ENCODE measurements at places on chromosomes 5 and 9. TPM values are rescaled to one million over a fixed set of nuclear protein-coding genes. Genes with fewer than 3 reads are reported as not detected.

Gene EIF4EBP3
- 15.1 TPM for total RNA-seq

Gene LRRC70
- total RNA-seq: 7.3 TPM

Gene AQP3
- total RNA-seq: 99.8 TPM

Gene CDKN2A
- 0.89 TPM for total RNA-seq

Gene TLX3
- not detected for total RNA-seq

Gene CNTNAP3
- total RNA-seq: not detected

Gene LSM11
- total RNA-seq: 0.70 TPM

Gene SV2C
- total RNA-seq: 0.03 TPM

DNA sequence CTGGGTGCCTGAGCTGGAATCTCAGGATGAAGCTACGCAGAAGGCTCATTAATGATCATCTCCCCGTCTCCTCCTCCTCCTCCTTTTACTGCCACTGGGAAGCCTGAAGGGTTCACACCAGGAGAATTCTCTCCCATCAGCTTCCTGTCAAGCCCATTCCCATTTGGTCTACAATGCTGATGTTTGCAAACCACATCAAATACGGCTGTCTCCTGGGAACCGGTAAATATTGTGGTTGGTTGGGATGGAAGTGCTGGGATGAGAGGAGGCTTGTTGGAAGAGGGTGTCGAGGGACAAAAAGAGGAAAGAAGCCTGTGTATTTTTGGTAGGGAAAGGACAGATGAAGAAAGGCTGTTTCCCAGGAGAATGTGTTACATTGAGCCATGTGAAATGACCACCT, 13.2 kb upstream of the S1PR3 start:
- no peak for DNase-seq

GRCh38 chr5:132776938-132777208, 166 bp downstream of the SEPTIN8 start:
- DNase-seq: no peak

GRCh38 chr9:117720555-117720954, 16.4 kb downstream of the TLR4 start:
- DNase-seq: no peak

GRCh38 chr5:1514027-1514818, 9.5 kb downstream of the LPCAT1 start:
- no peak for DNase-seq

- no peak for DNase-seq
These were observed 52.1 kb downstream of the EPB41L4A start for GRCh38 chr5:112366987-112367386.

- no peak for DNase-seq
These were observed 24.9 kb upstream of the CRHBP start for GRCh38 chr5:76927961-76928360.

DNA sequence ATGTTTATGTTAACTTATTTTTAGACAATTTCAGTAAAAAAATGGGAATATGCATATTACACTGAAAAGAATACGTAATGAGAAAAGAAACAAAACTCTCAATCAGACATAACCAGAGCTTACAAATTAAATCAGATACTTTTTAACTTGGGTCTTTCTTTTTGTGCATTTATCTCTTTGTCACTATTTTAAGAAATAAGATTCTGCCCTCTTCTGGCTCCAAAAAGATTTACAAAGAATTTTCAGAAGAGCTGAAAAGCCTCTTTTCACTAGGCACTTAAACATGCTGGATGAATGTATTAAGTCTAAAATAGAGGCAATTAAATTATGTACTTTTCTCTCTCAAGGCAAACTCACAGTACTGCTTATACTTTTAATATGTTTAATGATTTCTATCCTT, 55.5 kb downstream of the CEP120 start:
- DNase-seq: no peak

GRCh38 chr9:94805051-94805489, 78.6 kb downstream of the AOPEP start:
- DNase-seq: no peak

DNA sequence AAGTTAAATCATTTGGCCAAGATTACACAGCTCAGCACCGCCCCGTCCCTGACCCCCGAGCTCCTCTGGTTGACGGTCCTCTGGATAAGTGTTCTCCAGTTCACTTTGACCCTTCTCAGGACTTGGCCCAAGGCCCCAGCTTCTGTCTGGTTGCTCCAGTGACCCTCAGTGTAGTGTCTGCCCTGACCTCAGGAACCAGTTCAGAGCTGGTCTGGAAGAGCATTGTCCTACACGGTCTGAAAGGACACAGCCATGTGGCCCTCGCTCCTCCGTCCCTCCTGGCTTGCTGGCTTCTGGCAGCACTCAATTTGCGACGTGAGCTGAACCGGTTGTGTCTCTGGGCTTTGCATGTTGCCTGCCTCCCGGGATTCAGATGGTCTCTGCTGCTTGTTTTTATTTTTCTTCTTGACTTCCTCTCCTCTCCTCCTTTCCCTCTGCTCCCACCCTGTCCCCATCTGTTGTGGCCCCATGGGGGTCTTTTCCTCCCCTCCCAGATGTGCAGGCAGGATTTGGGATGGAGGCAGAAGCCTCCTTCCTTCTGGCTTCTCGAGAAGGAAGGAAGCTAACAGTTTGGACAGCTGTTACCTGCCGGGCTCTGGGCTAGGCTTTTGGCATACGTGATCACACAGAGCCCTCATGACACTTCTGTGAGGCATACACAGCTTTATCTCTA, 72.0 kb downstream of the PPARGC1B start:
- no peak for DNase-seq

- DNase-seq: no peak
These were observed 628.2 kb upstream of the KLF4 start for GRCh38 chr9:108117795-108118194.

DNA sequence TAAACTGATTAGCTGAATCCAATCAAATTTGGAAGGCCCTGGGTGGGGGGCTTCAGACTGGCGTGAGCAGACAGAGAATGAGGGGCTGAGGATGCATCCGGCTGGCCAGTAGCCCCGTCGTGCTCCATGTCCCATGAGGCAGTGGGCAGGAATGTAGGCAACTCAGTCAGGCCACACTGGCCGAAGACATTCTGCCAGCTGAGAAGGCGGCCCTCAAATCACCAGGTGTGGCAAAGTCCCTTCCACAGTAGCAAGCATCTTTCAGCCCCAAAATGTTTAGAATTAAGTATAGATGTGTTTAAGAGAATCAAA, 25.7 kb upstream of the LAMC3 start:
- DNase-seq: no peak

DNA sequence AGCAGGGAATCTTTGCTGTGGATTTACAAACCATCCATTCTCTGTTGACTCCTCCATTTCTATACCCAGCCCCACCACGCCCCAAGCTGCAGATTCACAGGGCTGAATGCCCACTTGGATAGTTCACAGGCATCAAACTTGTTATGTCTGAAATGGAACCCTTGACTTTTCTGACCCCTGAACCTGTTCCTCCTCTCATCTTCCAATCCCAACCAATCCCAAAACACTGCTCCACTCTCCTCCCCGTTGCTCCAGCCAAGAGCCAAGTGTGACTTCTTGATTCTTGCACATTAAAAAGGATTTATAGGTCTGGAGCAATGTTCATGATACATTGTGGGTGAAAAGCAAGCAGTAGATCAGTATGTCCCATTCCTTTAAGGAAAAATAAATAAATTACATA, 145.6 kb downstream of the DAB2IP start:
- DNase-seq: no peak

DNA sequence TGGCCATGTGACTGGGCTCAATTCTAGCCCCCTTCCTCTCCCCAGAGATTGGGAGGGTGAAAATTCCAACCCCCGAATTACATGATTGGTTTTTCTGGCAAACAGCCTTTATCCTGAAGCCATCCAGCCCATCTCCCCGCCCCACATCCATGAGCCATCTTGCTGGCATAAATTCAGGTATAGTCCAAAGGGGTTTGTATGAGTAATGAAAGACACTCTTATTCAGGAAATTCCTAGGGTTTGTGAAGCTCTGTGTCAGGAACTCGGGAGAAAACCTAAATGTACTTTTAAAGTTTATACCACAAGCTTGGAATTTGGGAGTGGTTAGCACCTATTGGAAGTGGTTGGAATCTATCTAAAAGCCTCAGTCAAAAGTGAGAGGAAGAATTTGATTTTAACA, 80.6 kb upstream of the SIMC1 start:
- DNase-seq: no peak

DNA sequence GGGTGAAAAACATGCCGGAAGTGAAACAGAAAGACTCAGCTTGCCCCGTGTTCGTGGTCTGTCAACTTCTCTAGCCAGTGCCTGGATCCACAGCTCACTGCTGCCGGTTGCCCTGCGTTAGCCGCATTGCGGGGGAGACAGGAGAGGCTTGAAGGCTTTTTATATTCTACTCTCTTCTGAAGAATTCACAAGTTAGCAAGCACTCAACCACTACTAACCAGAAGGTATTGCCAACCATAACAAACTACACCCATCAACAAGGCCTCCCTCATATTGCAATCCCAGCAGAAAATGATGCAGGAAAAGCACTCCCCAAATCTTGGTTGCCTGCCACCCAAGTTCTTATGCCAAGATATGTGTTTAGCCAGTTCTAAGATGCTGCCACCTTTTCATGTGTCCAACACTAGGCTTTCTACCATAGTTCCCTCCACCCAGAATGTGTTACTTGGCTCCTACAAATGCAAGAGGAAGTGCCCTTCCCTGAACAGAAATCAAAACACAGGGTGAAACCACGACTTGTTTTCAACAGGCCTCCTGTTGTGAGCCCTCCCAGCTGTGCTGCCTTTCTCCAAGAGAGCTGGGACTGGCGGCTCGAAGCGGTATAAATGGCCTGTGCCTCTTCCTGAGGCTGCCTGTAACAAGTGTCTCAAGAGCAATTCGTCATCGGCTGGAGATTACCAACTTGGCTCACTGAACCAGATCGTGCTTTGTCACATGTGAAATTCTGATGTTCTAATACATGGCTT, 129.0 kb downstream of the SNX18 start:
- DNase-seq: peak; percentile 18

DNA sequence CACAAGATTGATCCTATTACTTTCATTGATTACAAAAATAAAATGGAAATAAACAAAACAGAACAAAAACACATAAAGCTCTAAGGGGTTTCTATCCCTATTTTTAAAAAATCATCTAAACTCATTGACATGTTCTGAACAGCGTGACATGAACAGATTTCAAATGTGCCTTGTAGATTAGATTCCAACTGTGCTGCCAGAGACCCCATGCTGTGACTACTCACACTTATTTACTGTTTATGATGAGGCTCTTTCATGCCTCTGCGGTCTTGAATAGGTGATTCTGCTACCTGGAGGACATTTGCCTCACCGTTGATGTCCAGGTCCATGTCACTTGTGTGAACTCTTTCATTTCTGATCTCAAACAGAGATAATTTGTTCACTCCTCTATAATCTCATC, 990.2 kb downstream of the CDH12 start:
- DNase-seq: no peak

GRCh38 chr9:81886665-81887064, 41.6 kb upstream of the SPATA31D4 start:
- no peak for DNase-seq

DNA sequence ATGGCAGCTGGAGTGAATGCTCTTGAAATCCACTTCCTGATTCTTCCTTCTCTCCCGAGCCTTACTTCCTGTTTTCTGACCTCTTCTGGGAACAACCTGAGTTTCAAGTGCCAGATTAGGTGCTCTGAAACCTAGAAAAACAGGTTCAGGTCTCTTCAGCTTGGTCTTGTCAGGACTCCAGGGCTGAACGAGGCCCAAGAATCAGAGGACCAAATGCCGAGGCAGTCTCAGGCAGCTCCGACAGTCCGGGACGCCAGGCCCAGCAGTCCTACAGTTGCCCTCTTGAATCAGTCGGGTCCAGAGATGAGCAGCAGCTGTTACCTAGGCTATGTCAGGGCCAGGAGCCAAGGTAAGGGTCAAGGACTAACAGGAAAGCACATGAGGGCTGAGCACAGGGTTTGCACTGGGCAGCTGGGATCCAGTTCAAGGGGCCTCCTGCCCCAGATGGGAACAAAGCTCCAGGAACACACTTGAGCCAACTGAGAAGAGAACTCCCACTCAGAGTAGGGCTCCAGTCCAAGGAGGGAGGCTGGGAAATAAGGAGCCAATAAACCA, 38.3 kb upstream of the ADRA1B start:
- no peak for DNase-seq

DNA sequence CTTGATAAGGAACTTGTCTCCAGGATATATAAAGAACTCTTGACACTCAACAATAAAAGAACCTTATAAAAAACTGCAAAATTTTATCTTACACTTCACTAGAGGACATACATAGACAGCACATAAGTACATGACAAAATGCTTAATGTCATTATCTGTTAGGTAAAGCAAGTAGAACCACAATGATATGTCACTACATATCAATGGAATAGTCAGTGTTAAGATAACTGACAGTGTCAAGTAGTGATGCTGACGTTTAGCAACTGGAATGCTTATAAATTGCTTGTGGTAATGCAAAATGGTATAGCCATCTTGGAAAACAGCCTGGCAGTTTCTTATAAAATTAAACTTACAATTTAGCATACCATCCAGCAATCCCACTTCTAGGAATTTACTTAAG, 314.1 kb downstream of the KDM4C start:
- DNase-seq: no peak

DNA sequence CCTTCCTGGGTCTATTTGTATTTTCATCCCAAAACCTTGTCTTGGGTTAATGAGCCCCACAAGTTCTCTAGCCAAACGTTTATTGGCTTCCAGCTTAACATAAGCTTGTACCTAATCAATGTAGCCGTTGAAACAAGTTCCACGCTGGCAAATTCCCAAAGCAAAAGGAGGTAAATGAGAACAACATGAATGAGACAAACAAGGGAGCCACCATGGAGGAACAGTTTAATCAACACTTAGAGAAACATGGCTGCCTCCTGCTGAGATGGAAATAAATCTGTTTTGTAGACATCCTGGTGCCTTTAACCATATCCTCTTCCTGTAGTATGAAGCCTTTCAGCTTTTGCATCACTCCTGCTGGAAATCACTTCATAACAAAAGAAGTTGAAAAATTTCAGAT, 166.6 kb upstream of the NFIB start:
- no peak for DNase-seq

DNA sequence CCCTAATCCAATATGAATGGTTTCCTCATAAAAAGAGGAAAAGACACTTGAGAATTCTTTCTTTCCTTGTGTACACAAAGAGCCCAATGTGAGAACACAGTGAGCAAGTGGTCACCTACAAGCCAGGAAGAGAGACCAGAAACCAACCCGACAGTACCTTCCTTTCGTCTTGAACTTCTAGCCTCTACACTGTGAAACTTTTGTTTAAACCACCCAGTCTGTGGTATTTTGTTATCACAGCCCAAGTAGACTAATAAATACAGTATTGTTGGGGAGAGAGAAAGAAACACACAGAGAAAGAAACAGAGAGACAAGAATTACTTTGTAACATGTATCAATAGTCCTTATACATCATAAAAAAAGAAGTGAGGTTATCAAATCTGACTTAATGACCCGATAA, 37.2 kb downstream of the CENPK start:
- DNase-seq: no peak

GRCh38 chr9:127928676-127929624, 1.6 kb downstream of the PIP5KL1 start:
- DNase-seq: no peak

Data from CD4-positive, alpha-beta T cell (primary cell).